ENCODE measurements at places on chromosomes 5 and 9.

DNA sequence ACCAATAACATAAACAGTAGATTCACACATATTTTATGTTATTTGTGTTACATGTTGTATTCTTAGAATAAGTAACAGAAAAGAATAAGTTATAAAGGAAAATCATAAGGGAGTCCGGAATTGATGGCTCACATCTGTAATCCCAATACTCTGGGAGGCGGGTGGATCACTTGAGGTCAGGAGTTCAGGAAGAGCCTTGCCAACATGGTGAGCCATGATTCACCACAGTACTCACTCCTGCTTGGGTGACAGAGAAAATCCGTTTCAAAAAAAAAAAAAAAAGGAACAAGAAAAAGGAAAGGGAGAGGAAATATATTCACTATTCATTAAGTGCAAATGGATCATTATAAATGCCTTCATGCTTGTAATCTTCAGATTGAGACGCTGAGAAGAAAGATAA is 533.3 kb upstream of the CDH9 start:
- no peak for DNase-seq

DNA sequence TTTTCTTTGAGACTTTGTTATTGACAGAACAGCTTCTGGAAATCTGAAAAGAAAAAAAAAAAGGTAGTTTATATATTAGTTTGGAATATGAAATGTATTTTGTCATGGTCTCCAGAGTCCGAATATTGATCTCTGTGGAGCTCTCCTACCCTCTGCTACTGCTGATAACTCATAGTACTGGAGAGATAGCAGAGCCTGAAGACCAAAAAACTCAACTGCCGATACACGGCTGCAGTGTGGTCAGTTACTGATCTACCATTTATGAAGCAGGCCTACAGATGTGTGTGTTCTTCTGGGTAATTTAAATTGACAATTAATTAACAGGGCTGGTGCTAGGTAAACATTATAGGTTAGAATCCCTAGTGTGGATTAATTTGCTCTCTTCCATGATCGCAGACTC is 3.8 kb upstream of the FAM120A start:
- DNase-seq = no peak

GRCh38 chr5:957748-958485 is 50.7 kb upstream of the NKD2 start:
- DNase-seq = no peak

- no peak for DNase-seq
Observed at GRCh38 chr5:33300209-33300742, 140.5 kb upstream of the TARS1 start.

DNA sequence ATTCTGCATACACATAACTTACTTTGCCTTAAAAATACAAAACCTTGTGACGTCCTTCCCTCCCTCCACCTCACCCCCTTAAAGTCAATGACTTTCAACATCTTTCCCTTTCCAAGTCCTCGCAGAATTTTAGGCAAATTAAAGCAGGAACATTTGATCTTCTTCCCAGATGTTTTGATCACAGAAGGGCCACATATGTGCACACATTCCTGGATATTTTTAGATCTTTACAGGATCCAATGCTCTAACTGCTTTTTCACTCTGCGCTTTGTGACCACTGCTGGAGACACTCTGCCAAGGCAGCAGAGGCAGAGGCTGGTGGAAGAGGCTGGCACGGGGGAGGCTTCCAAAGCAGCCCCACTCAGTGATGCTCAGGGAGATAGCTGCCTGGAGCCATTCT is 130.7 kb downstream of the SEC61B start:
- DNase-seq = no peak

- DNase-seq = no peak
Observed at GRCh38 chr5:77168879-77169244, 41.6 kb upstream of the PDE8B start.

DNA sequence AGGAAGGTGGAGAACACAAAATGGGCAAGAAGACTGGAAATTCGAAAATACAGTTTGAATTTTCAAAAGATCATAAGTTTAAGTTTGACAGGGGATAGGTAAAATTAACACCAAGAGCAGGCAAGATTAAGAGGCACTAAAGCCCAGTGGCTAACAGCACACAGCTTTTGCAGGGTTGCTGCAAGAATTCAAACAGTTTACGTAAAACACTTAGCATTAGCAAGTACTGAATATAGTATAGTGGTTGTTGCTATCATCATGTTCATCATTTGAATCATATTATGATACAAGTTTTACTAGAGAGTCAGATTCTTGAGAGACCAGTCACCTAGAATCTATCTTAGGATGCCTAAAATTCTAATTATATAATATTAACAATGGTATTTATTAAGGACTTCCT is 61.2 kb upstream of the IFNK start:
- no peak for DNase-seq
